ENCODE measurements at places on chromosomes 12 and 14.

- no peak for DNase-seq
These were observed 170.3 kb downstream of the TTC7B start for GRCh38 chr14:90645842-90646443.

- DNase-seq, result no peak
These were observed 785 bp upstream of the NIN start for GRCh38 chr14:50831726-50832168.

DNA sequence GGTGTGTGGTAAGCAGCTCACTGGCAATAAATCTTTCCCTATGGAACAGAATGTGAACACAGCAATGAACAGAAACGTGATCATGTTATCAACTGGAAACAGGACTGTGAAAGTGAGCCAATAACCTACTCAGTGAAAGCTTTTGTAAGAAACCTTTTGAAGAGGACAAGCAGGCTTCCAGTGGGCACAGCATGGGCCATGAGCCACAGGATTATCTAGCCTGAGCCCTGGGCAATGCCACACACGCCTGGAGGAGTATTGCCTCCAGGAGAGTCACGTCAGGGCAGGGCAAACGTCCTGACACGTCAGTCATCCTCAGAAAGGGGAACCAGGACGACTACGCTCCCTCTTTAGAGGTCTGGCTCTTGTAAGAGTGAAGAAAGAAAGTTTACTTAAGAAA, 32.3 kb downstream of the NRDE2 start:
- no peak for DNase-seq

- no peak for DNase-seq
These were observed 60.2 kb upstream of the RTRAF start for GRCh38 chr14:51929166-51929565.

DNA sequence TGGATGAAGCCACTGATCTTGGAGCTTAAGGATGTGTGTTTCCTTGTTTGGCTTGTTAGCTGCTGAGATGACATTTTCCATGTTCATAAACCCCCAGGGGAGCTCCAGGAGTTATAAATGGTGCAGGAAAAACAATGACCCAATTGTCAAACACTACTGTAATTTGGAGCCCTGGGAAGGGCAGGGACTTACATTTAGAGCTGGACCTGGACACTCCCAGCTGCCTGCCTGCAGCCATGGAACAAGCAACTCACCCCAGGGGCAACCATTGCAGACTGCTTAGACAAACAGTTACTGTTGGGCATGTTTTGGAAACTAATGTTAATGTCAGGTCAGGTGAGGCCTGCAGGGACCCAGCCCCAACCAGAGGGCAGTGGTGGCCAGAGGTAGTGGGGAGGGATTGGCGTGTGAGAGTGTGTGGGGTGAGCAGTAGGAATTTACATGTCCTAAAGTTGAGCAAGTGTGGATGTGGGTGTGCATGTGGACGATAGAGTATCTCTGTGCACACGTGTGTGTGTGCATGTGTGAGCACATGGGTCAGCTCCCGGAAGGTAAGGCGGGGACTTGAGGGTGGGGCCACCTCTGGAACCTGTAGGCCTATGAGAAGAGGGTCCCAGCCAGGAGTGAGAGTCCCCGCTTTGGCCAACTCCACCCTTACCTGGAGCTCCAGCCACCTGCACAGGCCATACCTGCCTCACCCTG, 86.4 kb upstream of the NOS1 start:
- DNase-seq, result no peak

GRCh38 chr14:70116278-70116677, 72.5 kb downstream of the SLC8A3 start:
- DNase-seq, result no peak

DNA sequence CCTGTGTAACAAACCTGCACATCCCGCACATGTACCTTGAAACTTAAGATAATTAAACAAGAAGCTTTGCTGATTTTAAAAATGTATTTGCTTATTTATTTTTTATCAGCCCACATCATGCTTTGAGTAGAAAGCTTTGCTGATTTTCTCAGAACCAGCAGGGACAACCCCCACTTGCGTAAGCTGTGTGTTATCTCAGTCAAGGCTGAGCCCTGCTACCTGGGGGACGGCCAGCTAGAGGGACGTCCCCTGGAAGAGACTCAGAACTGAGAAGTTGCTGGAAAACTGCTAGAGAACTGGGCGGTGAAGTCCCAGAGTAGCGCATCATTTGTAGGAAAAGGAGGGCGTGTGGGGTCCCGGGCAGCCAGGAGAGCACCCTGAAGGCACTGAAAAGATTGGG, 4.1 kb upstream of the PLEK2 start:
- DNase-seq, result no peak

- DNase-seq, result no peak
These were observed 36.0 kb downstream of the SCARB1 start for GRCh38 chr12:124827588-124828184.

- no peak for DNase-seq
These were observed 71.6 kb downstream of the SPRING1 start for GRCh38 chr12:116666305-116666673.

DNA sequence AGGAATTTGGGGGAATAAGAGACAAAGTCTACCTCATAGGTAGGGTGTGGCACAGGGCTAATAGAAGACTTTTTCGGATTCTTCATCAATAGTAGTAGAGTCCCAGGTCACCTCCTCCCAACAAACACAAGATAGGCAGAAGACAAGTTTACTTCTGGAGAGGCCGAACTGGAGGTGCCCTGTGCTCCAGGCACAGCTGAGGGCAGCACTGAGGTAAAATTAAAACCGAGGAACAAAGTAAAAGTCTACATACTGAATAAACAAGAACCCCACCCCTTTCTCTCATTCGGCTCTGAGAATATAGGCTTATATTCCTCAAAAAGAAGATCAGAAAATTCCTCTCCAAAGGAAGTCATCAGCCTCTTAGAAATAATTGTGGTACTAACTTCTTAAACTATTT, 161.5 kb downstream of the SEC23A start:
- DNase-seq, result no peak

DNA sequence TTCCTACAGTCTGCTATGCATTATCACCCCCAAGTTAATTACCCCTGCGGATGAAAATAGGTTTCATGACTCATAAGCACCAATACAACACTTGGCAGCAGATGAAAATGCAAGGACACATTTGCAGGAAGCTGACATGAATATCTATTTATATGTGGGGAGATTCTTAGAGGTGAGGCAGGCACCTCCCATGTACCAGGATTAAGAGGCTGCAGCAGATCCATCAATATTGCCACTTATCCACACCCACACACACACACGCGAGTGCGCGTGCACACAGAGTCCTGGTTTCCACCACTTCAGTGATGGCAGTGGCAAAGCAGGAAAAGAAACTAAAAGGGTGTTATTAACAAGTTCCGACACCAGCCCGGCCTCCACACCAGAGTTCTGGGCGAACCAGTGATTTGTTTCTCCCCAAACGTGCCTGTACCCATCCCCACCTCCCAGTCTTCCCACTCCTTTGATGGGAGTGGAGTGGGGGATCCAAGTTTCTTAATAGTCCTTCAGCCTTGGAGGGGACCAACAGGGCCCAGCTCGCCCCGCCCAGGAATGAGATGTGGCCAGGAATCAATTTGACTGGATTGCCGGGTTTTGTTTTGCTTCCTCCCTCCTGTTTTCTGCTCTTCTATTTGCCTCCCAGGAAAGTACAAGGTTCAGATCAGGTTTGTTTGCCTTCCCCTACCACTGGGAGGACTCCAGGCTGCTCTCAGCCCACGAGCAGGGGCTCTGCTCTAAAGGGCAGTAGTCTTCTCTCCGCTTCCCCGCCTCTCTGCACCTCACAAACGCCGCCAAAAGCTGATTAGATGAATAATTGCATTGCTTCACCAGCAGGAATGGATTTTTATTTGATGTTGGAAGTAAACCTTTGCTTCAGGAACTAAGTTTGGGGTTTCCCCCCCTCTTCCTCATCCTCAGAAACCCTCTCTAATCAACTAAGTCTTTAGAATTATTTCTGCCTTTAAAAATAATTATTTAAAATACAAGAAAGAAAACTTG, 5.2 kb downstream of the IRF2BPL start:
- no peak for DNase-seq

GRCh38 chr12:42216737-42217136, 21.3 kb downstream of the YAF2 start:
- no peak for DNase-seq

Measured in NCI-H1930 (cell line).